ENCODE measurements at places on chromosomes 4 and X.
A peak's percentile ranks its signal among the peaks of the same experiment; 100 is the strongest.

- DNase-seq = no peak
These were observed 4.3 kb upstream of the CYSLTR1 start for GRCh38 chrX:78331708-78332107.

- no peak for DNase-seq
These were observed 393.4 kb downstream of the PABPC4L start for GRCh38 chr4:133808151-133808550.

DNA sequence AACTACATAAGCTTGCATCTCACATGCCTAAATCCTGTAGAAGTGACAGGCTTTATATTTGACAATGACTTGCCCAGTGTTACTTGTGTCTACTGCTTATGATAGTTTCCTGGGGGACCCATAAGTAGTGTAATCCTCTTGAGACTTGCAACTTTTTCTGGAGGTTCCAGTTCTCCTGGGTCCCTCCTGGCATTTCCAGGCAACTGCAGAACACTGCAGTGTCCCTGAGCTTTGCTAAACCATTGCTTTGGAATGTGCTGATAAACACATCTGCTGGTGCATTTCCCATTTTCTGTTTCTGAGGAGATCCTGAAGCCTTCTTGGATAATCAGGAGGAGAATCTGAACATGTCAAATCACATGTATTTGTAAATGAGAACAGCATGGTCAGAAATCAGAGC is 82.0 kb downstream of the ANOS1 start:
- no peak for DNase-seq

GRCh38 chrX:122196343-122196742 is 987.7 kb upstream of the GRIA3 start:
- DNase-seq = no peak

DNA sequence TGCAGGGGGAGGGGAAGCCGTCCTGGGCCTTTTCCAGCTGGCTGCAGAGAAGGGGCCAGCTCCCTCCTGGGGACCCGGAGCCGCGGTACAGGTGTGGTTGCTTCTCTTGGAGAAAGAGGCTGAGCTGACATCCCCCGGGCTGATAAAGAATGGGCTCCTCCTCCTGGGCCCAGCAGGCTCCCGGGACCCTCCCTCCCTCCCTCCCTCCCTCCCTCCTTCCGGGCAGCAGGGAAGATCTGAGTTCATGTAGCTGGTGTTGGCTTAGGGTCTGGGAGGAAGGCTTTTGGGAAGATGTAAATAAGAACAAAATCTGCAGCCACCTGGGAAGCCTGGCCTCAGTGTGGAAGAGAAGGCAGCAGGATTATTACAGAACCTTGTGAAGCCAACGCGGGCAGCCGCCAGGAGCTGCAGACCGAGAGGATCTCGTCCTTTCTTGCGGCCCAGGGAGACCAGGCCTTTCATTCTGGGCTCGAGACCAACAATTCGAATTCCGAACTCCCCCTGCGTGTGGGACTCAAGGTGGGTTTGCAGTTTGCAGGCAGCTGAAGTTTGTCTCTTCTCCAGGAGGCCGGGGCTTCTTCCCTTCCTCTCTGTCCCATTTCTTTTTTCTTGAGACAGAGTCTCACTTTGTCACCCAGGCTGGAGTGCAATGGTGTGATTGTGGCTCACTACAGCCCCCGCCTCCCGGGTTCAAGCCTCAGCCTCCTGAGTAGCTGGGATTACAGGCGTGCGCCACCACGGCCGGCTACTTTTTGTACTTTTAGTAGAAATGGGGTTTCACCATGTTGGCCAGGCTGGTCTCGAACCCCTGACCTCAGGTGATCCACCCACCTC is at the start of gene PLCXD1:
Gene PLCXD1 (plus strand): TSS at position 216 of the 834 bp plus-strand sequence. CDS start 2,807 bp downstream, outside the sequence.
- peak; percentile 52 for DNase-seq

- no peak for DNase-seq
These were observed 67.5 kb upstream of the CXCL13 start for GRCh38 chr4:77538144-77538543.

GRCh38 chrX:70013466-70014381 is 36.0 kb downstream of the AWAT2 start:
- no peak for DNase-seq

DNA sequence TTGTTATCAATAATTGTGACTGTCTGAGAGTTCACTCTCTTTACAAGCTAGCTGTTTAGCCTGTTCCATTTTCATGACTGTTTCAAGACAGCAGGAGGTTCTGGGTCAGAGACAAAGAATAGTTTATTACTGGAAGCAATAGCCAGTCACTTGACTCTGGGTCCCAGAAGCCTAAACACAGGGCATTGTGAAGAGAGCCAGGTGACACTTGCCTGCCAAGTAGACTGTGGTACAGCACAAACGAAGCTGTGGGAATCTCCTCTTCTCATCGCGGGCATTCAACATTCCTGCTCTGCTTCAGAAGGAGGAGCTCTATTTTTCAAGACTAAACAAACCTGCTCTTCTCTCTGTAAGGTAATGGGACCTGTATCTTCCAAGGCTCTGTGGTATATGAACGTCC is 485.1 kb downstream of the TRIML1 start:
- no peak for DNase-seq

- no peak for DNase-seq
These were observed 423.0 kb upstream of the FAM241A start for GRCh38 chr4:111722213-111722720.

DNA sequence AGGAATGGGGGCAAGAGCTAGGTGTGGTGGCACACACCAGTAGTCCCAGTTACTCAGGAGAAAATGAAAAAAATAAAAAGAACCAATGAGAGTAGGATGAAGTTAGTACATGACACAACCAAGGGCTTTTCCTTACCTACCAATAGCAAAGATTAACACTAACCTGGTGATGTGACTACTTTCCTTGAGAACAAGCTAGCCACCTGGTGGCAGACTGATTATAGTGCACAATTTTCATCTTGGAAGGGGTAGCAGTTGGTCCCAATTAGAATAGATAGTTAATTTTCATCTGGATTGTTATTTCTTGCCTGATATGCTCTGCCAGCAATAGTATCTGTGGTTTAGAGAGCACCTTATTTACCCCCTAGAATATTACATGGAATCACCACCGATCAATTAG is 1216.8 kb upstream of the PABPC4L start:
- no peak for DNase-seq

DNA sequence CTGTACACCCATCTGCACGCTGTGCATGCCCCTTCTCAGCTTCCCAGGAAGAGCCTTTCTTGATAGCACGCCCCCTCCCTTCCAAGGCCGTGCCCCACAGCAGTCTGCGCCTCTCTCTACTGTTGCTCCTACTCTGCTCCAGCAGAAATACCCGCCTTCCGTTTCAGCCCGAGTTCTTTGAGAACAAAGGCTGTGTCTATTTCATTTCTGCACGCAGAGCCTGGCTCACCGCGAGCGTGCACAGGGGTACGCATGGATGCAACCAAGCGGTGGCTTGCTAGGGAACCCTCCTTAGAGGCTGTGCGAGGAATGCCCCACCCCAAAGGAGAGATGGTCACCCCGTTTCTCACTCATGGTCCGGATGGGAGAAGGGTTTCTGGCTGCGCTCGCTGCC is 485 bp downstream of the AADAT start:
- DNase-seq = no peak

DNA sequence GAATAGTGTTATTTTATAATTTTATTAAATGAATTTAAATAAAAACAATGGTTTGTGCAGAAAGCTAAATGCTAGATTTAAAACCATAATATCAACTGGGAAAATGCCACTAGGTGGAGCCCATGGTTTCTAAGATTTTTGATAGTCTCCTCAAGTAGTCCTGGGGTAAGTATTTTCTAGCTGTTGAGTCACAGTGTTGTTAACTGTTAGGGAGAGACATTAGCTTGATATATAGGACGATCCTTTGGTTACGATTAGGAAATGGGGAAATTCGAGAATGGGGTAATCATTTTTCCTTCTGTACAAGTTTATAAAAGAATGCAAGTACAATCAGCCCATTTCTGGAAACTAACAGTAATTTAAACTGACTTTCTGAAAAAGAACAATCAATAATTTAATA is 378.4 kb downstream of the ANKRD50 start:
- DNase-seq = no peak

- DNase-seq = no peak
These were observed 96.2 kb upstream of the PABPC4L start for GRCh38 chr4:134297765-134298164.
